ENCODE measurements at places on chromosomes 7 and 10.

- no peak for DNase-seq
Observed at GRCh38 chr10:118310822-118311221, 31.3 kb downstream of the FAM204A start.

GRCh38 chr10:122458693-122459092 is 2.7 kb upstream of the HTRA1 start:
- DNase-seq, result no peak

DNA sequence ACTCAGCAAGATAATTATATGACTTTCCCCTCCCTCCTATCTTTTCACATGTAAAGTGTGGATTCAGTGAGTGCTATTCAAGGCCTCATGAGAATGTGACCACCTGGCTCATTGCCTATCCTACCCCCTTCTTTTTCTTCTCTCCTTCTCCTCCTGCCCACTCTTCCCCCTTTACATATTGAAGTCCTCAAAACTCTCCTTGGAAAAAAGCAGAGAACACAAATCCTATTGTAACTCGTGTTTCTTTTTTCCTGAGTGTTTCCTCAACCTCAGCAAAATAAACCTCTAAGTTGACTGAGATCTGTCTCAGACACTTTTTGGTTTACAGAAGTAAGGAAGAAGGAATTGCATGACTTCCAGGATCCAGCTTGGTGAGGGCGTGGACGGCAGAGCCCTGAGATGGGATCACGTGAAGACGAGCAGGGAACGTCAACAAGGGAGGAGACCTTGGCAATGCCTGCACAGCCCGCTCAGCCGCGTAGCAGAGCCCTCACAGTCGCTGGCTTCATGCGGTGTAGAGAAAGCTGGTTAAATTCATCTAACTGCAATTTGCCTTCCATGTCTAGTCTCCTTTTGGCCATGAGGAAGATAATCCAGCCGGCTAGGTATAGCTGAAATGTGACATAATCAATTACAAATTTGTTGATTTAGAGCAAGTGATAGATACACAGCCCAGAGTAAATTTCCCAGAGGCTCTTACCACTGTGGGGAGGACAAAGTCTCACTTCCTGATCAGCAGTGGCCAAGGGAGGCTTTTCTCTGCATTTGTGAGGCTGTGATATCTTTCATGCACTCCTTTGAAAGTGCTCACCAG is 75.7 kb downstream of the LYZL2 start:
- no peak for DNase-seq

- no peak for DNase-seq
Observed at GRCh38 chr7:5457245-5457735, 33.7 kb upstream of the TNRC18 start.

DNA sequence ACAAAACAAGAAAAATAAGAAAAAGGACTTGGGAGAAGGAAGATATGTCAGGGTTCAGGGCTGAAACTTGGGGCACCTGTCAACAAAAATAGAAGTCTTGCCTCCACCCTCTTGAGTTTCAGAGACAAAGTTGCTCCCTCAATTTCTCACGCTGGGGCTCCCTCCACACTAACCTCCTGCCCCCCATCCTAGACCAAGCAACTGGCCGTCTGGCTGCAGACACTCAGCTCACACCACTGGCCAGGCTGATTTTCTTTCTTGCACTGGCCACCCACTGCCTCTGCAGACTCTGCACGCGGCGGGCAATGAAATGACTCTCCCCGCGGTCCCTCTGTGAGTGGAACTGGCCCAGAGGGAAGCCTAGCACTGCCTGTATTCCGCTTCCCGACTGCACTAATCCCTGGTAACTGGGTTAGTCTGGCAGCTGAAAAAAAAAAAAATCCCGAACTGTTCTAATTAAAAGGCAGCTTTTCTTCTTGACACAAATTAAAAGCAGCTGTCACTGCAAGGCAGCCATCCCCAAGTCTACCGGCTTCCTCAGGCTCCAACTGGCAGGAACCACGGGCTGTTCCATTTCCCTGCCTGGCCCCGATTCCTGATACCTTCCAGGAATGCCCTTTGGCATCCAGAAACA is 83.5 kb downstream of the SPDYE5 start:
- DNase-seq, result no peak

DNA sequence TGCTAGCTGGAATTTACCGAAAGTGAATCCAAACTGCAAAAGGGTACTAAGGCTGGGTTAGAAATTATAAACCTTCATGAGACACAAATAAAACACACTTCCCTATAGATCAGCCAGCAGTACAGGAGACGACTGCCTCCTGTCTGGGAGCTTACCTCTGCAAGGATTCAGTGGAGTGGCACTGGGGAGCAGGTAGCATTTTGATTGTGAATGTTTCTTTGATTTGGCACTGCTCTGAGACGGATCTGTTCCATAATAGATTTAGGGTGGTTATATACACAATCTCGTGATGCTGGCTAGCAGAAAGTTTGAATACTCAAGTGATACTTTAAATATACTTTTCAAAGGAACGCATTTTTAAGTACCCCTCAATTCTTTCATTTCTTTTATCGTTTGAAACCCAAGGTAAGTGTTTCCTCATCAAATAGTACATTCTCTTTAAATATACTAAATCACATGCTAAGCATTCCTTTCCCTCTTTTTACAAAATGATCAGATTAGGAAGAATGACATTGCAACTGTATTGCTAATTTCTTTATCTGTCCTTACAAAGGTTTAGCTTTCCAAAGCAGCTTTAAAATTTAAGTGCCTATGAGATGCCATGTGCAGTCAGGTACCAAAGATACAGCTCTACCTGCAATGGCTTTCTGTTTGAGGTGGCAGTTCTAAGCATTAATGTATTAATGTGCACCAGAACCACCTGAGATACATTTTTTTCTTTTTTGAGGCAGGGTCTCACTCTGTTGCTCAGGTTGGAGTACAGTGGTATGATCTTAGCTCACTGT is 20.6 kb upstream of the CHCHD3 start:
- DNase-seq, result no peak

- no peak for DNase-seq
Observed at GRCh38 chr10:635088-635861, 54.2 kb downstream of the DIP2C start.

All from T-helper 22 cell (primary cell).